ENCODE measurements at places on chromosomes 4 and X. TPM values are rescaled to one million over a fixed set of nuclear protein-coding genes. Genes with fewer than 3 reads are reported as not detected.
A peak's percentile ranks its signal among the peaks of the same experiment; 100 is the strongest.

DNA sequence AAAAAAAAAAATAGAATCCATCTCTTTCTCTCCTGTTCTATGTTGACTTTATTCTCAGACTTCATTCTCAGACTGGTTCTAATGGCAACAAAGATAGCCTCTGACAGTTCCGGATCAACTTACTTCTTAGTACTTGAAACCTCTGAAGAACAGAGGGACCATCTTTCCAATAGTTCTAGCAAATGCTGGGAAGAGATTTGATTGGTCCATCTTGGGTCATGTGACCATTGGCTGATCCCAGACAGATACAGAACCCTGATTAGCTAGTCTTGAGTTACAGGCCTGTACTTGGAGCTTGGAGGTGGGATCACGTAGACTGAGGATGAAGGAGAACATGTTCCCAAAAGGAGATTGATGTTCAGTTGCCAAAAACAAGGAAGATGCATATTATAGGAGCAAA is 66.9 kb upstream of the STIM2 start:
- no peak for DNase-seq

- peak; percentile 8 for DNase-seq
Observed at GRCh38 chrX:12709047-12709446, 82.2 kb upstream of the PRPS2 start.

KANTR gene
- polyA plus RNA-seq: 15.3 TPM

DCTD gene
- polyA plus RNA-seq: 95.8 TPM

DNA sequence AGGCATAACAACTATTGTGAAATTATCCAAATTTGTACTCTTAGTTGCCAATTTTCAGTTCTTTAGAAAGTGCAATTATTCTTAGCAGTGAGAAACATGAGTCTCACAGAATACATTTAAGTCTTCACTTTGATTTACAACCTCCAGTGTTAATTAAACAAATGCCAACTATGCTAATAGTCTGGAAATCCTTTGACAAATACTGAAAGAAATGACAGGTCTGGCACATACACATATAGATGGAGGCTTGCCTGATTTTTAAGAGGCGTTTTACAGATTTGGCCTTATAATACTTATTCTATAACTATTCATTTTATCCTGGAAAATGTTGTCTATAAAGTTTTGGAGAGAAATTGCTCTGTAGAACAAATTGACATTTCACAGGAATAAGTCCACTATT is 320.1 kb downstream of the TRIML1 start:
- no peak for DNase-seq

DNA sequence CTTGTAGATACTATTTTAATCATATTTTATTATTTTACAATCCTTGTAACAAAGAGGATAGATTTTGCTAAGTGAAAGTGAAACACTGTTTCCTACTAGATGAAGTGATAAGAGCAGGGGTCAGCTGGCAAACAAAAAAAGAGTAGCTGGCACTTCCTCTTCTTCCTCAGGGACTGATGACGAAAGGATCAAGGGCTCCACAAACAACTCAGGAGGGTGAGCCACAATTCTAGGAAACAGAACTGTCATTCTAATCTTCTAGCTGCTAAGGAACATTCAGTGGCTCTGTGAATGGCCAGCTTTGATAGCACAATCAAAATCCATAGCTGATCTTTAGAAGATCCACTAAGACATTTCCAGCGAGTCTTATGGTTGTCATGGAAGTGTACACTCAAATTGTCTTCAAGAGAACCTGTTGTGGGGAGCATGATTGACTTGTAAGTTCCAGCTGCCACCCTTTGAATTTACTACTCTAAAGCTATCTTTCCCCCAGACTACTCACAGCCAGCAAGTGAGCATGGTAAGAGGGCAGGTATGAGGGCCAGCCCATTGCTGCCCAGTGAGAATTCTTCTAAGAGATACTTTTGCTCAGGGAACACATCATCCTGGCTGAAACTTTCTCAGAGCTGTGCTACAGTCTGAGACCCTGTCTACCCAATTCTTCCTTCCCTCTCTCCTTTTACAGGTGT is 275.7 kb upstream of the RASGEF1B start:
- no peak for DNase-seq

PI4K2B gene
- 31.8 TPM for polyA plus RNA-seq

DNA sequence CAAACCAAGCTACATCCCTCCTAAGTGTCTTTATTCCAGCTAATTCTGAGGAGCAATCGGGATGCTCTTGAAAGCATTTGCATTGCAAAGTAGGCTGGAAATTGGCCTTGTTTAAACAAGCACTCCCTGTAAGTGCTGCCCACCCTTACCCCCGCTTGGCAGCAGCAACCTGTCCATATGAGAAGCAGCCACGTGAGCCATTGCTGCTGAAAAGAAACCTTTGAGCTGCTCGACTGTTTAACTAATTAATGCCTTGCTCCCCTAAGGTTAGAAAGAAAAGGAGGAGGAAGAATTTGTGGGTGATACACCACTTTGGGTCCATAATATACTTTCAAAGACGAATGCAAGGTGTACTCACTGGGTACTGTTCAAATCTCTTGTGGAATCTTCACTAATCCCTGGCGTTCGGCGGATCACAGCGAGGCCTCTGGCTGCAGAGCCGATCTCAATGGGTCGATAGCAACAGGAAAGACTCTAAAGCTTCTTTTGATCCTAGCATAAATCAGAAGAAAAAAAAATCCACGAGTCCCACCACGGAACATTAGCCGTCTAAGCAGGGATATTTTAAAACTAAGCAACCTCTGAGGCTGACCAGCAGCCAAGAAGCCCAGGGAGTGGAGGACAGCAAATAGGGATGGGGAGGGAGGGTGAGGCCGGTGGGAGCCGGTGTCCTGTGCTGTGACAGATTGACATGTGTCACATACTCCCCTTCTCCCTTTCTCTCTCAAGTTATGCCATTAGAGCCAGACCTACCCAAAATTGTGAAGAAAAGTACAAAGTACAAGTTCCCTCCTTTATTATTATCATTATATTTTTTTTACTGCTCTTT is 37.2 kb upstream of the MGST2 start:
- DNase-seq: peak; percentile 16

All from large intestine (tissue), 12 donors.